ENCODE measurements at places on chromosomes 13 and 19.

GRCh38 chr13:104114101-104114500, 1047.9 kb upstream of the SLC10A2 start:
- no peak for DNase-seq

GRCh38 chr13:112851107-112852038, 117.6 kb upstream of the MCF2L start:
- no peak for DNase-seq

DNA sequence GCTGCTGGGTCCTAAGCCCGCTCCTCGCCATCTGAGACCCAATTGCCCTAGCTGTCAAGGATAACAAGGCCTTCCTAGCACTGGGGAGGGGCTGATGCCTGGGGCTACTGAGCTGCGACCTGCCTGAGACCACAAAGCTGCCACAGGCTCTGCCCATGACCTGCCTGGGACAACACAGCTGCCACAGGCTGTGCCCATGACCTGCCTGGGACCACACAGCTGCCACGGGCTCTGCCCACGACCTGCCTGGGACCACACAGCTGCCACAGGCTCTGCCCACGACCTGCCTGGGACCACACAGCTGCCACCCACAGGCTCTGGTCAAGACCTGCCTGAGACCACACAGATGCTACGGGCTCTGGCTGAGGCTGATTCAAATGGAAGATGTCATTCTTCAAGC, 54.8 kb downstream of the EPS15L1 start:
- DNase-seq = no peak

- no peak for DNase-seq
Observed at GRCh38 chr13:112053744-112054615, 13.0 kb upstream of the SOX1 start.

DNA sequence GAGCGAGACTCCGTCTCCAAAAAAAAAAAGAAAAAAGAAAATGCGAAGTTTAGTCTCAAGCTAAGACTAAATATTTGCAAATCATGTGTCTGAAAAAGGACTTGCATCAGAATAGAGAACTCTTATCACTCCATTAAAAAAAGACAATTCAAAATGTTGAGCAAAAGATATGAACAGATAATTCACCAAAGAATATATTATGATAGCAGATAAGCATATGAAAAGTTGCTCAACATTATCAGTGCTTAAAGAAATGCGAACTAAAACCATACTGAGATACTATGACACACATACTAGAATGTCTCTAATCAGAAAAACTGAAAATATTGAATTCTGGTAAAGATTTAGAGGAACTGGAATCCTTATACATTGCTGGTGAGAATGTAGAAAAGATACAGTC, 38.7 kb upstream of the SACS start:
- no peak for DNase-seq

GRCh38 chr13:98253526-98253925, 76.5 kb upstream of the RNF113B start:
- no peak for DNase-seq

DNA sequence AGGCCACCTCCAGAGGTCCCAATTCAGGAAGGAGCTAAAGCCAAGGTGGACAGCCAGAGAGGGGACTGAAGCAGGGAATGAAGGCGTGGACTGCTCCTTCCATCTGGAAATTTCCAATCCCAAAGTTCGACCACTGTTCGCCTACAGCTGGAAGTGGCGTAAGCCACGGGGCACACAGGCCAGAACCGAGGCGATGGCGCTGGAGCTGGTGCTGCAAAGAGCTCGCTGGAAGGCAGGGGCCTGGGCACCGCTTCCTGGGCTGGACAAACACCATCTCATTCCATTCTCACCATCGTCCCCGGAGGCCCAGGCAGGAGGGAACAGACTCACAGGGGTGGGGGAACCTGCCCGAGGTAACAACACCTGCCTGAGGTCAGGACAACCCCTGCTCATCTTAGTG, 4.2 kb downstream of the MAP2K2 start:
- DNase-seq = no peak

DNA sequence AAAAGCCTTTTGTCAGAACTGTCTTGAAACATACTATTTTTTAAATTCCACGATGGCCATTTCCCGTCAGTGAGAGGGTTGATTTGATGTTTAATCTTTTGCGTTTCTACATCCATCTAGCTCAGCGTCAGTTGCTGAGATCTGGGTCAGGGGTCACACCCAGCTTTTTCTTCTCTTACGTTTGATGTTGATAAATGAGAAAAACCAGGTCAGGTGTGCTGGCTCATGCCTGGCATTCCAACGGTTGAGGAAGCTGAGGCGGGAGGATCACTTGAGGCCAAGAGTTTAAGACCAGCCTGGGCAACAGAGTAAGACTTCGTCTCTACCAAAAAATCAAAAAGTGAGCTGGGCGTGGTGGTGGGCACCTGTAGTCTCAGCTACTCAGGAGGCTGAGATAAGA, 168.9 kb downstream of the PTPRS start:
- DNase-seq = no peak

DNA sequence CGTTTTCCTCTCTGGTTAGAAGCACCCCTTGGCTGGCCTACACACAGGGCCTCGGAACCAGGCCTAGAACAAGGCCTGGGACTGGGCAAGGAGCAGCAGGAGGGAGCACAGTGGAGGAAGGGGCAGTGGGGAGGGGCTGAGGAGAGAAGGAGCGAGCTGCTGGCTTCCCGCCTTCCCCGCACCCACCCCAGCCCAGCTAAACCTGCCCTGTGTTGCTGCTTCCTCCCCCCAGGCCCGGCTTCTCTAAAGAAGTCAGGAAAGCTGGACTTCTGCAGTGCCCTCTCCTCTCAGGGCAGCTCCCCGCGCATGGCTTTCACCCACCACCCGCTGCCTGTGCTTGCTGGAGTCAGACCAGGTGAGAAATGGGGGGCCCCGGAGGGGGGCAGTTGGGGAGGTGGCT, 24.3 kb downstream of the LYL1 start:
- DNase-seq = no peak

DNA sequence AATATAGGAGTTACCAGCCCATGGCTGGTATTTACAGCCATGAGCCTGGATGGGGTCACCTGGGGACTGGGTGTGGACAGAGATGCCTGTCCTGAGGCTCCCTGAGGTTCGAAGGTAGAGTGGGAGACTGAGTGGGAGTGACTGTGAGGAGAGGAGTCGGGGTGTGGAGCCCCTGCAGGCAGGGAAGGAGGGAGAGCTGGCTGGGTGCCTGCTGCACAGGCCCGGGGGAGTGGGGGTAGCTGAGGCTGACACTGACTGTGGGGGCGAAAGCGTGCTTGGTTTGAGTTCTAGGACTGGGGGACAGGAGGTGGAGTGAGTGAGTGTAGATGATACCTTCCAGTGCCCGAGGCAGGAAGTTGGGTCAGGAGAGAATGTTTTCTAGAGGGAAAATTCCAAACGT, 7.1 kb downstream of the RAB11B start:
- no peak for DNase-seq

DNA sequence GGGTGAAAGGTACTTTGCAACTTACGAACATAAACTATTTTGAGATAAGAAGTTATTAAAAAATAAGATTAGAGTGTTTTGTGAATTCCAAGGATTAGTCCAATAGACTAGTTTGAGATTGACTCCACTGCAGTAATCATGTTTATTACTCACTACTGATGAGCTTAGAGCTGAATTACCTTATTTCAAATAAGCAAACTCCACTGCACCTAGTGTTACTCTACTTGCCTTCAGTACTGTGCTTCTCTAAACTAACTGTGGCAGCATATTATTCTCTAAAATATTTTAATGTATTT, 111.7 kb downstream of the MIPEP start:
- DNase-seq = no peak

DNA sequence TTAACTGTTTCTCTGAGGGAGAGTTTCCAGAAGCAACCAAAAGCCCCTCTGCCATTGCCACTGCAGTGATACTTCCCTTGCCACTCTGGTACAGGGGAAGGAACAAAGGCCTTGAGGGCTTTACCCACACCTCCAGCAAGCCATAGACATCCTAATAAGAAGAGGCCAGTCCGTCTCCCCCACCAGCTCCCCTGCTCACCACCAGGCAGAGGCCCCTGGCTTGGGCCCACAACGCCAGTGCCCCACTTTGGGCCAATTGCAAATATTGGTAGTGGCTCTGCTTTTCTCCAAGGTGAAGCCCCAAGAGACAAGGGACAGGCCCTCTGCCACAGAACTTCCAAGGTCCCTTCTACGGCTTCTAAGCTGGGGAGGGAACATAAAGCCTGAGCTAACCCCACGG, 833.0 kb downstream of the DACH1 start:
- no peak for DNase-seq

- no peak for DNase-seq
Observed at GRCh38 chr19:9878511-9879196, 43.5 kb downstream of the PIN1 start.

- no peak for DNase-seq
Observed at GRCh38 chr13:52737965-52738364, 1.7 kb downstream of the CNMD start.

- DNase-seq = no peak
Observed at GRCh38 chr19:6378486-6378885, 2.8 kb upstream of the PSPN start.
